H1 (cell line): ENCODE measurements at places on chromosomes 2 and 18.

- no peak for DNase-seq
- H3K27ac ChIP-seq, result no peak overlapping the region
- no peaks in the 10 kb centered on the region for H3K27me3 ChIP-seq
- H3K4me3 ChIP-seq, result peak overlapping the region; percentile 47
- H3K36me3 ChIP-seq, result no peaks in the 10 kb centered on the region
- no peaks in the 10 kb centered on the region for H3K4me1 ChIP-seq
Observed at GRCh38 chr2:201183365-201183727, 405 bp downstream of the CASP10 start.

DNA sequence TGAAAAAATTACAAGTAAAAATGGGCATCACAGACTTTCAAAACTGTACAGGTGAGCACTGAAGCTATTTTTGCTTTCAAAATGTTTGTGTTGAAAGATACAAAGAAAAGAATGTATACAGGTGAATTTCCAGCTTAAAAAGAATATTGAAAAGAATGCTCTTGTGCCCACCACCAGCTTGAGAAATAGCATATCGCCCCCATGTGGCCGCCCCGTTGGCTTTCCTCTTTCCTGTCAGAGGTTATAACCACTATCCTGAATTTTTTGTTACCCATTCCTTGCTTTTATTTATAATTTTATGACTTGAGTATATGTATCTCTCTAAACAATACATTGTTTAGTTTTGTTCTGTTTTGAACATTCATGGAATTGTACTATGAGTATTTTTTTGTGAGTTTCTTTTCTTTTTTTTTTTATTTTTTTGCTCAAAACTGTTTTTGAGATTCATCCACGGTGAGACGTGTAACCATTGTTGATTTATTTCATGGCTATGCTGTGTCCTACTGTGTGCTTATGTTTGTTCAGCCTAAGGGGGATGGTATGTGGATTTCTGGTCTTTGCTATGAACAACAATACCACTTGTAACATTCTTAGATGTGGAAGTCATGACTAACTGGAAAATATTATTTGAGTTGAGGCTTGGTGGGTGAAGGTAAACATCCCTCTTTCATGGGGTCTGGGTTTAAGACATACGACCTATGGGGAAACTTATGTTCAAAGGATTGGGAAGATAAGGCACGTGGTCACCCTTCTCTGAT lies 11.6 kb downstream of the TRPM8 start:
- H3K4me1 ChIP-seq, result peaks cover 10% of the 10 kb centered on the region; the same call in 1 of the 2 replicates
- H3K36me3 ChIP-seq, result no peaks in the 10 kb centered on the region
- H3K27ac ChIP-seq, result no peak overlapping the region

- no peak for DNase-seq
- H3K27me3 ChIP-seq, result no peaks in the 10 kb centered on the region
- no peak overlapping the region for H3K4me3 ChIP-seq
- H3K27ac ChIP-seq, result no peak overlapping the region
- H3K36me3 ChIP-seq, result no peaks in the 10 kb centered on the region
- peaks cover 1% of the 10 kb centered on the region; the same call in 1 of the 2 replicates for H3K4me1 ChIP-seq
Observed at GRCh38 chr18:28108814-28109213, 68.1 kb downstream of the CDH2 start.

DNA sequence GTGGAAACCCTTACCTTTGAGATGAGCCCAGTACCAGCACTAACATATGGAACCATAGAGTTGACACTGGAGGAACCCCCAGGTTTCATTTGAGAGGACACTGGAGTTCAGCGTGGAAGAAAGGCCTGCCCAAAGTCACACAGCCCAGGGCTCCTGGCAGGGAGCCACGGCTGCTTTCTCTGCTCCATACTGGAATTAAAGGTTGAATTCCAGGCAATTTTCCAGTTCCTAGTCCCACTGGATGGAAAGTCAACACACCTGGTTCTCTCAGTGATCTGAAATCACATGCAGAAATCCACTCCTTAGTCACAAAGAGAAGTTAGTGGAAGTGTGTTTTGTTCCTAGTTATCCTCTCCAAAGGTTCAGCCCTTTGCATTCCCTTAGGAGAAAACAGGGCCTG lies 336.1 kb upstream of the SKOR2 start:
- H3K27me3 ChIP-seq, result no peaks in the 10 kb centered on the region
- no peak overlapping the region for H3K27ac ChIP-seq
- no peaks in the 10 kb centered on the region for H3K4me1 ChIP-seq
- H3K4me3 ChIP-seq, result no peak overlapping the region
- H3K36me3 ChIP-seq, result no peaks in the 10 kb centered on the region

GRCh38 chr2:200373231-200373630 lies 66.7 kb downstream of the SPATS2L start:
- peaks cover 4% of the 10 kb centered on the region; the same call in 1 of the 2 replicates for H3K4me1 ChIP-seq
- no peak for DNase-seq
- H3K27ac ChIP-seq, result no peak overlapping the region
- peaks cover 6% of the 10 kb centered on the region for H3K36me3 ChIP-seq
- H3K27me3 ChIP-seq, result no peaks in the 10 kb centered on the region

- H3K27me3 ChIP-seq, result no peaks in the 10 kb centered on the region
- no peak overlapping the region for H3K27ac ChIP-seq
- no peaks in the 10 kb centered on the region for H3K4me1 ChIP-seq
- H3K36me3 ChIP-seq, result no peaks in the 10 kb centered on the region
- no peak for DNase-seq
Observed at GRCh38 chr2:187134306-187134705, 285.3 kb upstream of the ZSWIM2 start.

- H3K4me3 ChIP-seq, result no peak overlapping the region
- no peak overlapping the region for H3K27ac ChIP-seq
- no peaks in the 10 kb centered on the region for H3K36me3 ChIP-seq
- no peaks in the 10 kb centered on the region for H3K27me3 ChIP-seq
- no peak for DNase-seq
Observed at GRCh38 chr2:141464995-141465394, 665.8 kb downstream of the LRP1B start.

DNA sequence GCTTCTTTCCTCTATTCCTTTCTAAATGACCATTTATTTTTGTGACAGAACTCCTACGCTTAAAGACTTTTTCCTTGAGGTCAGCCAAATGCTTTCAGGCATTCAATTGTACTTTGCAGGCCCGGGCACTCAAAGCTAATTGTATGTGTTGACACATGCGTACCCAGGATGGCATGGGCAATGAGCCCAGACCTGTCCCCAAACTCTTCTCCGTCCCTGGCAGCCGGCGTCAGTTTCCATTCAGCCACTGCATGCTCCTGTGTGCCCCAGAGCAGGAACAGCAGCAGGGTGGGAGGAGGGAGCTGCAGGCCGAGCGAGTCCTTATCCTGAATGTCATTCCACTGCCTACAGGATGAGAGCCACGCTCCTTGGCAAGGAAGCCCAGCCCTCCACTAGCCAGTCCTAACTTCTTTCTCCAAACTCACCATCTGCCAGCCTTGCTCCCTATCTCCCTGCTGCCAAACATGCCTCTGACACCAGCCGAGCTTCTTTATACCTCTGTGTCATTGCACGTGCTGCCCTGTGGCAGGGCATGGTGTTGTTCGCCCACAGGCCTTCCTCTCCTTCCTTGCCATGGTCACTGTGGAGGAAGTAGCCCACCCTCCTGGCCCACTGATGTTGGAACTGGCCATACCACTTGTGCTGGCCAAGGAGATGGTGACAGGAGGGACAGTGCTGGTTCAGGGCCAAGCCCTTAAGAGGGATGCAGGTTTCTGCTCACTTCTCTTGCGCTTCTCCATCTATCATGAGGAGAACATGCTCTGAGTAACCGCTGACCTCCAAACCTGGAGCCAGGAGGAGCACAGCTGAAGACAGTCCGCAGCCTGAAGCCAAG lies 116.9 kb upstream of the FHL2 start:
- no peaks in the 10 kb centered on the region for H3K36me3 ChIP-seq
- no peak for DNase-seq
- H3K4me1 ChIP-seq, result no peaks in the 10 kb centered on the region
- no peak overlapping the region for H3K27ac ChIP-seq
- no peaks in the 10 kb centered on the region for H3K27me3 ChIP-seq
